ENCODE measurements at places on chromosomes 12 and 14.
A peak's percentile ranks its signal among the peaks of the same experiment; 100 is the strongest.

DNA sequence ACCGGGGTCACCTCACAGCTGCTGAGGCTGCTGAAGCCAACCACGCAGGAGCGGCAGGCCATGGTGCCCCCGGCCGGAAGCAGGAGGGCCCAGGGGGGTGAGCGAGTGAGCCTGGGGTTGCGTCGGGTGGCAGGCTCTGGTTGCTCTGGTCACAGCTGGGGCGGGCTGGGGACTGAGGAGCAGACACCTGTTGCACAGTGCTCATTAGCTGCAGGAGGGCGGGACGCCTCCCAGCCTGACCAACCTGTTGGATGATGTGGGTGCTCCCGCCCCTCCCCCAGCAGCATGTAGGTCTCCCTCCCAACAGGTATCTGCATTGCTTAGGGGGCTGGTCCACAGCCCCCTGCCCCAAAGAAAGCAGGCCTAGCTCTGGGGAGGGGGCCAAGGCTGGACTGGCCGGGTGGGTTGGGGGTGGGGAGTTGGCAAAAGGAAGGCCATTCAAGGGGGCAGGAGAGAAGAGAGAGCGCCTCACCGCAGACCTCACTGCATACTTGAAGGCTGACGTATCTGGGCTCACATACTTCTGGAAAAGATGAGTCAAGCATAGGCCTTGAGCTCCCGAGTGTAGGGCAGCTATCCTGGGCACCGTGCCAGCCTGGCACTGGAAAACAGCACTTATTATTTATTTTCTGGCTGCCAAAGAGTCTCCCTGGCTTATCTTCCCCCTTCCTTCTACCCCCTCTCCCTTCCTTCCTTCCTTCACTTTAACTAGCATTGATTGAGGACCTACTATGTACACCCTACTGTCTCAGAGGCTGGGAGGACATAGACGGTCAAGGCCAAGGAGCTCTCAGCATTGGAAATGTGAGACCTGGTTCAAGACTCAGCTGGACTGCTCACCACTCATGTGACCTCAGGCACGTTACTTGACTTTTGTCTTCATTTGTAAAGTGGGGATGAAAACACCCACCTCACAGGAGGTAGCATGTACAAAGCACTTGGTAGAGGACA is at the start of gene KRT80:
KRT80 (minus strand) TSS at position 174 of the 951 bp plus-strand sequence; CDS start at position 62, 112 bp downstream.
- DNase-seq: peak; percentile 99

DNA sequence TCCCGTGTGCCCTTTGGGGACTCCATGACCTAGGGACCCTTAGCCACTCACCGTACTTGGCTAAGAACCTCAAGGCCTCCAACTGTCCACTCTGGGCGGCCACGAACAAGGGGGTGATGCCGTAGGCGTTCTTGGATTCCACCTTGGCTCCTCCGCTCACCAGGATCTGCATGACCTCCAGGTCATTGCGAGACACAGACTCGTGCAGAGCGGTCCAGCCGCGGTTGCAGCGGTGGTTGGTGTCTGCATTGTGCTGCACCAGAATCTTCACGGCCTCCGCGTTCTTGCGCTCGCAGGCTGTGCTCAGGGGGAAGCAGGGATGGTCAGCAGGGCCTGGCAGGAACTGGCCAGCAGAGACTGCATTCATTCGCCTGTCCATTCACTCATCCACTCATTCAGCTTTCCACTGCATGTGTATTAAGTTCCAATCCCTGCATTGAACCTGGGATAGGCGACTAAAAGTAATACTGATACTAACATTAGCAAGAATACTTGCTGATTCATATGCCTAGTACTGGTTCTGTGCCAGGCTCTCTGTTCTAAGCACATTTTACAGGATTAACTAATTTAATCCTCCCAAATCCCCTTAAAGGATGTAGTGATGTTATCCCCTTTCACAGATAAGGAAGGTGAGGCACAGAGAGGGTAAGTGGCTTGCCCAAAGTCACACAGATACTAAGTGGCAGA is 23.9 kb downstream of the FAM181A start:
- no peak for DNase-seq

DNA sequence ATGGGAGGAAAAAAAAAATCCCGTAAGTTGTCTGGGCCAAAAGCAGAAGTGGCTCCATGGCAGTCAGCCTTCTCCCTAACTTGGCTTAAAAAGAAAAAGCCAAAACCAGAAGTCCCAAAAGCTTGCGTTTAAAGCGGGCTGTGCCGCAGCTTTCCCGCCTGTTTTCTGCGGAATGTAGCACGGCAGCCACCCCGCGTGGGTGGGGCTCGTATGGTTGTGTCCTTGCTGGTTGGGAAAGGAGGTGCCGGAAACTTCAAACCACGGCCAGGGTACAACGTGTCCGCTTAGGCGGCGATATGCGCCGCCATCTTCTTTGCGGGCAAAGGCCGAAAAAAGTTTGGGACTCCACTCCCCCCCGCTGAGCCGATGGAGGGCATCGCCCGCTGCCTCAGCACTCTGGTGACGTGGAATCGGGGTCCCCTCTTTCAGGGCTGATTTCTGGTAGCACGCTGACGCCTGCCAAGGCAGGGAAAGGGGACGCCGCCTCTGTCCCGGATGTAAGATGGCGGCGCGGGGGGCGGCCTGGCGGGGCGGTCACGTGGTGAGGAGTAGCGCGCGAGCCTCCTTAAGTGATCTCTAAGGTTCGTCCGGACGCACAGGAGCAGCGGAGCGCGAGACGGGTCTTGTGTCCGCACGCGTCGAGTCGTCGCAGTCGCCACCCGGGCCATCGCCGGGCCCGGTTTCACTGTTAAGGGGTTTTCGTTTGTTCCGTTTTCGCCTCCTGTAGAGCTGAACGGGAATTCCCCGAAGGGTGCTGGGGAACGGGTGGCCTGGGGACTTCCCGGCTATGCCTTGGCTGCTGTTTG is 135.8 kb downstream of the MON2 start:
- DNase-seq: peak; percentile 91

- no peak for DNase-seq
Measured at GRCh38 chr12:101772012-101772775, 32.9 kb upstream of the SYCP3 start.

DNA sequence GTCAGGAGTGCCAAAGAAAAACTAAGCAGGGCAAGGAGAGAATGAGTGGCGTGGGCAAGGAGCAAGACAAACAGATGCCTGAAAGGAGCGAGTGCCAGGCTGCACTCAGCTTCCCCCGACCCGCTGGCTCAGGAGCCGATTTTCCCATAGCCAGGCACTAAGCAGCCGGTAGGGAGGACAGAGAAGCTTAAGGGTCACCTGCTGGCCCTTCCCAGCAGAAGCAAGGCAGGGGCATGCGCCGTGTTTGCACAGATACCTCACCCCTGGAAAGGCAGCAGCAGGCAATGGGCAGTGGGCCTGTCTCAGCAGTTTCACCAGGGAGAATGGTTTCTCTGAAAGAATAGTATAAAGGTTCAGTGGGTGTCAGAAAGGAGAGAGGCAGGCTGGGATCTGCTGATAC is 104.9 kb upstream of the FKBP4 start:
- no peak for DNase-seq

- DNase-seq: no peak
Measured at GRCh38 chr12:53804429-53804828, 52.6 kb upstream of the CISTR start.

DNA sequence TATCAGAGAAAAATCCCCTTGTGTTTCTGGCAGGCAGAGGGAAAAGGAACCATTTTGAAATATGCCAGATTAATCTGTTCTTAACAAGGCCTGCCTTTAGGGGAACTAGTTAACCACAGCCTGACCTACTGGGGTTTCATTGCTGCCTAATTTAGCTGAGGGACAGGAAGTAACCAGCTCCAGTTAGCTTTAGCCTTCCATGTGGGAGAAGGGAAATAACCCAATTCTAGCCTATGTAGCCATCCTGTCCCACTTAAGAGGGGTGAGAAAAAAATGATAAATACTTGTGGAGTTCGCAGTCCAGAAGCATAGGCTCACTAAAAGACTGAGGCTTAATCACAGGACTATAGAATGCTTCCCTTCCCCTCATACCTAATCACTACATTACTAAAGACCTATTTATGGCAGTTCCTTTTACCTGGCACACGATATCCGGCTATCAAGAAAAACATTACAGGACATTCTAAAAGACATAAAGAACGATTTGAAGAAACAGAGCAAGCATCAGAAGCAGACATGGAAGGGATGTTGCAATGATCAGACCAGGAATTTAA is 22.8 kb downstream of the COX8C start:
- DNase-seq: no peak

DNA sequence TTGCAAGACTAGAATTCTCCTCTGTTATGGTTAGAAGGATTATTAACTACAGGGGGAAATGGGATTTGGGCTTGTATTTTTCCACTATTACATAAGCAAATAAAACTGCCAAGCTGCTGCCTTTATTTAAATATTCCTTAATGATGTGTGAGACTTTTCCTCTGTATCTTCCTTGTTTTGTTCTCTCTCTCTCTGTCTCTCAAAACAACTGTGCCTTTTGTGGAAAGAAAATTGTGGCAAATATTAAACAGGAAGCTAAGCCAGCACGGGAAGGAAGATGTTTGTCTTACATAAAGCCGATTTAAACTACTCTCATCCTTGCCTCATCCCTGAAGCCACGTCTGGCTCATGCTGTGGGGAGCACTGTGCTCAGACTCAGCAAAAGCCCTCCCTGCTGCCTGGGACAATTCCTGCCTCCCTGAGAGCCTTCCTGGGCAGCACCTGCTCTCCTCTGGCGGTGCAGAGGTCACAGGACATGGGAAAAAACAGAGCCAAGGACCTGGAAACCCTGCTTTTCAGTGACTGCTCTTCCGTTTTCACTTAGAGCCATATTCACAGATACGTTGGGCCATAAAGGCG is 237.2 kb downstream of the SLC15A4 start:
- DNase-seq: no peak

- no peak for DNase-seq
Measured at GRCh38 chr14:91681893-91682563, 49.9 kb downstream of the CATSPERB start.

GRCh38 chr14:22689199-22689598 is 45.0 kb upstream of the OR6J1 start:
- DNase-seq: peak; percentile 96

GRCh38 chr12:5571115-5571514 is 139.2 kb downstream of the NTF3 start:
- DNase-seq: no peak

- peak; percentile 60 for DNase-seq
Measured at GRCh38 chr12:48197549-48197970, 5.5 kb downstream of the OR10AD1 start.

- DNase-seq: no peak
Measured at GRCh38 chr12:6508087-6508486, 14.2 kb downstream of the NCAPD2 start.

GRCh38 chr12:80053051-80053790 is 46.1 kb upstream of the OTOGL start:
- DNase-seq: peak; percentile 84

DNA sequence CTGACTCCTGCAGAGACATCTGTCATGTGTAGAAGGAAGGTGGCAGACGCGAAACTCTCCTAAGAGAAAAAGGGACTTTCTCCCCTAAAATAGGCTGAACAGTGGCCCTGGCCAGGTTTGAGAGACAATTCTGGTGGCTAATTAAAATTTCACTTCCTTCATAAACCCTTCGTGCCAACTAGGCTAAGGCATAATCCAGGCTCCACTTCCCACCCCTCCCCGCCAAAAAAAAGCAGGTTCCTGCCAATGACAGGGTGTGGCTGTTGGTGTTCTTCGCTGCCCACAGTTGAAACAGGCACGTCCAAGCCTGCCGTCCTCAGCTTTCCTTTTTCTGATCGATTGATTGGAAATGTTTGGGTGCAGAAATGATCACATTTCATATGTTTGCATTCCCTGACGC is 144.6 kb downstream of the GCH1 start:
- DNase-seq: no peak

DNA sequence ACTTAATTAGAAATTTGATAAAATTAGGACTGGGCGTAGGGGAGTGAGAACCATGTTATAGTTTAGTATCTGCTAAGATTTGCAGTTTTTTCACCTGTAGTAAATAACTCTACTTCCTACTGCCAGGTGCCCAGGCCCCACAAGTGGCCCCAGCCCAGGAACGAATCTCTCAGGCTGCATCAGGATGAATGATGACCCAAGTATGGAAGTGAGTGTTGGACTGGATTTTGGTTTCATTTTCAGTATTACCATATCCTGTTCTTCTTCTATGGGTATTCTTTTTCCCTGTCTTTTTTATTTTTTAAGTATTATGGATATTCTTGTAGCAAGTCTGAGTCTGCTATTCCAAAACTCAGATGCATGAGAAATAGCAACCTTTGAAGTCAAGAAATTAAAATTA is 120.3 kb upstream of the BCAT1 start:
- no peak for DNase-seq

DNA sequence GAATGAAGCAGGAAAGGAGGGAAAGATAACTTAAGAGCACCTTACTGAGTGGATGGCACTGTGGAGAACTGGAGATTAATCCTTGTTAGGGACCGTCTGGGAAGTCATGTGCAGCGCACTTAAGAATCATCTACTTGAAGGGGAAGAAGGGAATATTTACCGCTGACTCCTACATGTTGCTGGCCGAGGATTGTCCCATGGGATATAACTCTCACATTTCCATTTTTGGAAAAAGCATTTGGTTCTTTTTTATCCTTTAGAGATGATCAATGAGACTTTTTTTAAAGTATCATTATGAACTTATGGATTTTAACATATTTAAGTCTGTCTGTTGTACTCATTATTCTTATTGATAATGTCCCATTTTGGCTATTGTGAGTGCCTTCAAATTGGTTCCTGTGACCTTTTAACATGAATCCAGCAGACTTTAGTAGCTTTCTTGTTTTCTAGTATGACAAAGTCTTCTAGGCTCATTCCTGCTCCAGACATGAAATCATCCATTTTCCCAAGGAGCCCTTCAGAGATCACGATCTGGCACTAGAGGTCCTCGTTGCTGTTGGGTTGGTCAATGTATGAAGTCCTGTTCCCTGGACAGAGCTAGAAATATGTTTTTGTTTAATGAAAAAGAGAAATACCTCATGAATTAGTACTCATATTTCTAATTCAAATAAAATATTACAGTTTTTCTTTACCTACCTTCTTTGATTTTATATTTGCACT is 20.2 kb upstream of the FAM234B start:
- peak; percentile 86 for DNase-seq

DNA sequence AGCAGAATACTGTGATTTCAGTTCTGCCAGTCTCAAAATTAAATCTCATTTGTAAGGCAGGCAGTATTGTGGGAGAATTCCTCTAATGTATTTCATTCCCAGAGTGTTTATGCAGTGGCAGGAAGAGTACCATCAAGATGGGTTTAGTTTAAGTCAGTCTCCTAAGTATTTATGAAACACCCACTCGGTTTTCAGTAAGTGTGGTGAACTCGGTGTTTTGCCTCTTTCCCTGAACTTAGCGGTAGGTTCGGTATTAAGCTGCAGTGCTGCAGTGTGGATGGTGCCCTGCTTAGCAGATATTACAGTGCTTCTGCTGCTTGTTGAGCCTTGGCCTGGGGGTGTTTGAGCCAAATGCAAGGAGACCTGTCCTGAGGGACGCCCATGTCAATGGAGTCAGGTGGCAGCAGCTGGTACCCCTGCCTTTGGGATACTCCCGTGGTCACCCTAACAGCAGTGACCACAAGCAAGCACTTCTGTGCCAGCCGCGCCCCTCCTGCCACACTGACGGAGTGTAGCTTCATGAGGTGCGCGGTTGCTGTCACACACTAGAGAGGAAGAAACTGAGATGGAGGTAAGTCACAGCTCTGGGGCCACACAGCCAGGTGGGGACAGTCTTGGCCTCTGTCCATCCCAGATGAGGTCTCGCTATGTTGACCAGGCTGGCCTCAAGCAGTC is 15.8 kb downstream of the COA8 start:
- DNase-seq: no peak

- DNase-seq: no peak
Measured at GRCh38 chr12:23813206-23813605, 136.3 kb downstream of the SOX5 start.

- DNase-seq: no peak
Measured at GRCh38 chr12:12200363-12200762, 66.5 kb downstream of the LRP6 start.

All from fibroblast of pulmonary artery (primary cell).